ENCODE measurements at places on chromosomes 3 and 15.

DNA sequence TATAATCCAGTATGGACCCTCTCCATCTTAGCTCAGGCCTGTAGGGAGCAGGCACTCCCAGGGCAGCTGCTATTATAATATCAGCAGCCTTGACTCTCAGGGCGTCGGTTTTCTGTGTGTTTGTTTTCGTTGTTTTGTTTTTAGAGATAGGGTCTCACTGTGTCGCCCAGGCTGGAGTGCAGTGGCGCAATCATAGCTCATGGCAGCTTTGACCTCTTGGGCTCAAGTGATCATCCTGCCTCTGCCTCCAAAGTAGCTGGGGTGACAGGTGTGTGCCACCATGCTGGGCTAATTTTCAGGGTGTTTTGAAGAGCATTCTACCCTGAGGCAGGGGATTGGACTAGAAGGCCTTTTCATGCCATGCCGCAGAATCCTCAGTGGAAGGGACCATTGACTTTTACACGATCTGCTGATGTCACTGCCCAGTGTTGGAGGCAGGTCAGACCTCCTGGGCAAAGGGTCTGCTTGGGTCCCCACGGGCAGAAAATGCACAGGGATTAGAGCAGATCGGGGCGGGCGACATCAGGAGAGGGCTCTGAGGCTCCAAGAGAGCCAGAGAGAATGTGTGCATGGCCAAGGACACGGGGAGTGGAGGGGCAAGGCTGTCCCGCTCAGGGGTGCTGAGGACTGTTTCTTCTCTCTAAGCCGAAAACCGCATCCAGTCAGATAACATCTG is 7.8 kb downstream of the MELTF start:
- no peak for DNase-seq

DNA sequence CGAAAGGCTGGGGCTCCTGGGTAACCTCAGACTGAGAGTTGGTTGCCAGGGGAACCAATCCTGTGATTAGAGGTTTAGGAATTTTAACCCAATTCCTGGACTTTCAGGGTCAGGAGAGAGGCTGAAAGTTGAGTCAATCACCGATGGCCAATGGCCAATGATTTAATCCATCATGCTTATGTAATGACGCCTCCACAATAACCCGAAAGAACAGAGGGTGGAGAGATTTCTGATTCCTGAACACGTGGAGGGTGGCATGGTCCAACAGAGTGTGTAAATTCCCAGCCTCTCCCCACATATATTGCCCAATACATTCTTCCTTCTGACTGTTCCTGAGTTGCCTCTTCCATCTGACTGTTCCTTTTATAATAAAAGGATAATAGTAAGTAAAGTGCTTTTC is 137.2 kb upstream of the CBLB start:
- DNase-seq: no peak

GRCh38 chr15:57406062-57406772 is 29.9 kb downstream of the CGNL1 start:
- DNase-seq: no peak

GRCh38 chr15:89781891-89782618 is 5.9 kb downstream of the MESP2 start:
- no peak for DNase-seq

DNA sequence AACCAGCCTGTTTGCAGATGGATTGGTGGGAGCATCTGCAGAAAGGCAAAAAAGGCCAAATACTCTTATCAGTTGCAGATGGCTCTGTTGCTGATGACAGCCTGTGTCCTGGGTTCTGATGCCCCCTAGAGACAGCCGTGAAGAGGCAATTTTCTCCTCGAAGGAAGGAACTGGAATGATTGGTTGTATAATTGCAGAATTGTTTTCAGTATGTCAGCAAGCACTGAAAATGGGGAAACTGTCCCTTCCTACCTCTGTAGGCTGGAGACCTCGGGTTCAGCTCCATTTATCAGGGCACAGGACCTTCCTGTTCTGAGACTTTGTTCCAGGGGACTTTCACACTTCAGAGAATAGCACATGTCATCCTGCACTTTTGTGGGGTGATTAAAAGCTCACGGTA is 103.0 kb downstream of the PGPEP1L start:
- no peak for DNase-seq

GRCh38 chr3:136658946-136659682 is 93.1 kb downstream of the STAG1 start:
- DNase-seq: no peak

DNA sequence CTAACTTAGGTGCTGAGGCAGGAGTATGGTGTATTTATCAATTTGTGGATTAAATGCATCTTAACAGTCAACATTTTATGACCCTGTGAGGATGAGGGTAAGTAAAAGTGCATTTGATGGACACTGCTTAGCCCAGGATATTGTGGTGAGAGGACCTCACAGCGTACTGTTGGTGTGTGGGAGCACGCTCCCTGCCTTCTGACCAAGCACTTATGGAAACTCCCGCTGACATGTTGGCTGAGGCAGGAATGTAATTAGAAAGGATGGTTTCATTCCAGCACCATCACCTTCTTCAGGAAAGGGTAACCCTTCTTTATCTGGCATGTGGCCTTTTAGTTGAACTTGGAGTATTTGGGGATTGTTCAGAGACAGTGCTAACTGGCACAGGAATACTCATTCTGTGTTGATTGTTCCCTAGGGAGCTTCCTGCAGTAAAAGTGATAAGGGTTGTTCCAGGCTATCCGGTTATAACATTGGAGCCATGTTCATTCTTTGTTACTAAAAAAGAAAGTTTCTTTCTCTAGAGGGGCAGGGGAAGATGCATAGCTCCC is 11.7 kb upstream of the FSTL1 start:
- DNase-seq: no peak

DNA sequence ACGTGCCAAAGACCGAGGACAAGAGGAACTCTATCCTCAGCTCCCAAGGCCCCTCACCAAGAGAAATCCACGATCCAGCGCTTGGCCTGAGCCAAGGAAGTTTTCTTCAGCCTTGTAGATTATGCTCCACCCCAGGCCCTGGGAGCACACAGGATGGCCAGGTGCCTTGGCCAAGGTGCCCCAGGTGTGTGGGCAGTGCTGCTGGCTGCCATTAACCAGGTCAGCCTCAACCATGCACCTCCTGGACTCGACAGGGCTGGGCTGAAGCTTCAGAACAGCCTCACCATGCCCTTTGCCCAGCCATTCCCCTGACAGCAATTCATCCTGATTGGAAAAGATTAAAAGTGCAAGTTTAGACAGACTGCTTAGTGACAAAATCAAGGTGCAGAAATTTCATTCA is 10.9 kb upstream of the MESP1 start:
- DNase-seq: no peak

- no peak for DNase-seq
Observed at GRCh38 chr3:188220097-188220788, 66.3 kb downstream of the LPP start.

GRCh38 chr15:58566029-58566428 is 134.2 kb downstream of the LIPC start:
- no peak for DNase-seq

- no peak for DNase-seq
Observed at GRCh38 chr3:33575311-33575710, 135.1 kb upstream of the UBP1 start.

- no peak for DNase-seq
Observed at GRCh38 chr15:43518197-43518761, 871 bp downstream of the MAP1A start.

DNA sequence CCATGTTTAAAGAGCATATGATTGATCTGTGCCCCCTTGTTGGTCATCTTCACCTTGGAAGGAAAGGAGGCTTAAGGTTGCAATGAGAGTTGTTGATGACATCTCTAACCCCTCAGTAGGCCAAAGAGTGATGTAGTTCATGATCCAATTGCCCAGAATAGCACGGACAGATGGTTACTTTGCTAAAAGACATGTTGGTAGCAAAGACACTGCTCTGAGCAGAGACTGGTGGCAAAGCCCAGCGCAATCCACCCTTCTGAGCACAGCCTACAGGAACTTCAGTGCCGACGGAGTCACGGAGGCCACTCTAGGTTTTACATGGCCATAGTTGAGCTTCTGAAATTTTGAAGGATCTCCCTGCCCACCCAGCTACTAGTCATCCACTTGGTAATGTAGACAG is 21.8 kb downstream of the FBXO45 start:
- DNase-seq: no peak

DNA sequence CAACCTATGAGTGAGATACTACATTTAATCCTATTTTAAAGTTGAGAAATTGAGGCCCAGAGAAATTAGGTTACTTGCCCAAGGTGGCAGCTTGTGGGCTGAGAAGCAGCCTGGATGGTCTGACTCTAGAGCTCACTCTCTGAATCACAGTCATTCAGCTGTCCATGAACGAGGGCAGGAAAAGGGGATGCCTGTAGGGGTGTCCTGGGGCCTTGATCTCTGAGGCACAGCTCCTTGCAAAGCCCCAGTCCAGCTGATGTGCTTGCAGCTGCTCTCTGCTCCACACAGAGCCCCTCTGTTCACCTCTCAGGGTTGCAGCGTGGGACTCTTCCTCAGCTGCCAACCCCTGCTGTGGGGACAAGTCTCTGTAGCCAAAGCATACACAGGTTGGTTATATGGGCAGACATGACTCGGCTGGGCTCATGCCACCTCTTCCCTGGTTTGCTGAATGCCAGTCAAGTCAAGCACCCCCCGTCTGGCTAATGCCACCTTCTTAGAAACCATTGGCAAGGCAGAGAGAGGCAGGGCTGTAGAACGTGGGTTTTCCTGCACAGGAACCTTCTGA is 56.8 kb downstream of the GASK1A start:
- DNase-seq: no peak

DNA sequence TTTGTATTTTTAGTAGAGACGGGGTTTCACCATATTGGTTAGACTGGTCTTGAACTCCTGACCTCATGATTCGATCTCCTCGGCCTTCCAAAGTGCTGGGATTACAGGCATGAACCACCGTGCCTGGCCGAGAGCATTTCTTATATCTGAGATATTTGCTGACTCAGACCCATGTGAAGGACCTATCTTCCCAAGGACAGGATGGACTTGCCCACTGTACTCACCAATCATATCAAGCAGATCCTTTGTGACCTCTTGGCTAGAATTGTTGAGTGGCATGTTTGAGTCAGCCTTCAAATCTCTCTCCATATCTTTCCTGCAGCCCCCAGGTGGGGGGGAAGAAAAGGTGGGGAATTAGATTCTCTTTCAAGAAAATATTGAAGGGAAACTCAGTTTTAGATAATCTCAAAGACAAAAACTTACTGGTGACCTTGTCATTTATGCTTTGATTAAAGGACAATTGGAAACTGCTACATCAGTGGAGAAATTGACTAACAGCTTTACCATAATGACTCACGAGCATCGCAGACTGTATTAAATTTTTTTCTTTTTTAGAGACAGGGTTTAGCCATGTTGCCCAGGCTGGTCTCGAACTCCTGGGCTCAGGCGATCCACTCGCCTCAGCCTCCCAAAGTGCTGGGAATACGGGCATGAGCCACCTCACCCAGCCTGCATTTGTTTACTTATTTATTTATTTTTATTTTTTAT is 3.1 kb downstream of the C3orf62 start:
- DNase-seq: no peak

- DNase-seq: no peak
Observed at GRCh38 chr15:98144388-98144787, 183.9 kb downstream of the ARRDC4 start.

GRCh38 chr3:189502676-189503257 is 128.4 kb upstream of the TP63 start:
- DNase-seq: no peak

DNA sequence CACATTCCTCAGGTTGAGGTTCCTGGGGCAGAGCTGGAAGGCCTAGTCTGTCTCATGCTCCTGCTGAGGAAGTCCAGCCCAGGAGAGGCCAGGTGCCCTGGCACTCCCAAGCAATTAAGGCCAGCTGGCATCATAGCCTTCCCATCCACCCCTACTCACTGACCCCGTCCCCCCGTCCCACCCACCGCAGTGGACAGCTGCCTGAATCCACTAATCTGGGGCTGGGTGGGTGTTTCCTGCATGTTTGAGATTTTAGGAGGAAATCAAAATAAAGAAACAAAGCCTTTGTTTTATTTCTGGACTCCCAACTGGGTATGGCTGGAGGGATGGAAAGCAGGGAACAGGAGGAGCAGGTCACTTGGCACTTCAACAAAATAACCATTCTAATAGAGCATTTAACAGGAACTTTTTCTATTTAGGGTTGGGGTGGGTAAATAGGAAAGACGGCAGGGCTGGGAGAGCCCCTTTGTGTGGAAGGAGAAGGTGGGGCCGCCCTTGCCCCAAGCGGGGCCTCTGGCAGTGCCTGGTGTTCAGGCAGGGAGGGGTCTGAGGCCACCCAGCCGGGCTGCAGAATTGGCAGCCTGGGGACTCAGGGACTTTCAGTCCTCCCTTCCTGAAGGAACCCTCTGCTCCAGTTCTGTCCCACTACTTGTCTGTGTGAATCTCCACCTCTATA is 8.5 kb downstream of the MRAS start:
- DNase-seq: no peak

GRCh38 chr3:134085034-134085775 is 55.5 kb upstream of the SLCO2A1 start:
- no peak for DNase-seq

DNA sequence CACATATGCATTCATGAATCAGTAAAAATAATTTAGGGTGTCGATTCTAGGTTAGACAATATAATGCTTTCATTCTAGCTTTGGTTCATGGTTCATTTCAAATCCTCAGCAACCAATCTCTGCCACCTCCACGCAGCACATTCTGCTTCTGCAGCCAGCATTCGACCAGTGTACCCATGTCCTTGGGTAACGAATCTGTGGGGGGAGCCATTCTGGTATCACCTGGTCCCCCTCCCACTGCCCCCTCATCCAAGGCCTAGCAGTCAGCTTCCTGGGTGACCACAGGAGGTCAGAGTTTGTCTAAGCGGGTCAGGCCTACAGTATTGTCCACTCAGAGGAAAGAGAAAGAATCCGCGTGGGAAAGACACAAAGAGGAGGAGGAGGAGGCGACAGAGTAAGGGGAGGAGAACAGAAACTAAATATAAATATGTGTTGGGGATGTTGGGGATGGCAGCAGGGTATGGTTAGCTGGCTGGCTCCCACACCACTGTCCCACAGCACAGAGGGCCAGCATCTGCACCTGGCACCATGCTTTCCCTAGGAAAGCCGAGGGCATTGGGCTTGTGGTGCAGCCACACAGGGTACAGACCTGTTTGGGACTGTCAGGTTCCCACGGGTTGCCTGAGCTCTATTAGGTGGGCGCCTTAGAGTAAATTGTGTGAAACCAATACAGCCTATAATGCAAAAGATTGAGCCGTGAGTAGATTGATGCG is 12.1 kb downstream of the PAK6 start:
- no peak for DNase-seq
